ENCODE measurements at places on chromosomes 11 and 22. TPM values are rescaled to one million over a fixed set of nuclear protein-coding genes. Genes with fewer than 3 reads are reported as not detected.

GRCh38 chr11:68963779-68964178 is 17.0 kb downstream of the MRGPRD start:
- DNase-seq, result peak; percentile 93
- no peaks in the 10 kb centered on the region for H3K36me3 ChIP-seq
- no peaks in the 10 kb centered on the region for H3K27me3 ChIP-seq
- no peaks in the 10 kb centered on the region for H3K4me1 ChIP-seq

The TUBA8 gene
- 5.6 TPM for total RNA-seq

The ACR gene
- not detected for total RNA-seq

- H3K27me3 ChIP-seq, result no peaks in the 10 kb centered on the region
- DNase-seq, result no peak
- no peaks in the 10 kb centered on the region for H3K36me3 ChIP-seq
- no peak overlapping the region for H3K27ac ChIP-seq
Observed at GRCh38 chr22:46569055-46569847, 31.8 kb upstream of the CELSR1 start.

DNA sequence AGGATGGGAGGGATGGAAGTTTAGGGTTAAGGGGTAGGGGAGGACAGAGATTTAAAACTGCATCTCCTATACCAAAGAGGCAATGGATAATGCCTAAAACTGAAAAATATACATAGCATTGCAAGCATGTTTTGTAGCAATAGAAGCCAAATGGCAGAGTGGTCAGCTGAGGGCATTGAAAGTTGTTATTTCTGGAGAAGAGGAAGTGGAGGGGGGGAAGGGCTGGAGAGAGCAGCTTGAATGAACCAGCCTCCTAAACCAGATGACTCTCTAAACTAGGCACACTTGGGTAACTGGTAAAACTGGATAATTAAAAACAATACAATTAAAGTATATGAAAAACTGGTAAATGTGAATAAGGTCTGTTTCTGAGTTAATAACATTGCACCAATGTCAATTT is 70.3 kb upstream of the TP53I11 start:
- peak overlapping the region; percentile 64 for H3K27ac ChIP-seq
- no peaks in the 10 kb centered on the region for H3K36me3 ChIP-seq
- no peak overlapping the region for H3K4me3 ChIP-seq
- DNase-seq, result no peak
- H3K27me3 ChIP-seq, result no peaks in the 10 kb centered on the region
- H3K4me1 ChIP-seq, result peaks cover 23% of the 10 kb centered on the region

GRCh38 chr11:12386745-12387144 is 9.4 kb downstream of the PARVA start:
- H3K4me3 ChIP-seq, result no peak overlapping the region
- H3K4me1 ChIP-seq, result peaks cover 67% of the 10 kb centered on the region

DNA sequence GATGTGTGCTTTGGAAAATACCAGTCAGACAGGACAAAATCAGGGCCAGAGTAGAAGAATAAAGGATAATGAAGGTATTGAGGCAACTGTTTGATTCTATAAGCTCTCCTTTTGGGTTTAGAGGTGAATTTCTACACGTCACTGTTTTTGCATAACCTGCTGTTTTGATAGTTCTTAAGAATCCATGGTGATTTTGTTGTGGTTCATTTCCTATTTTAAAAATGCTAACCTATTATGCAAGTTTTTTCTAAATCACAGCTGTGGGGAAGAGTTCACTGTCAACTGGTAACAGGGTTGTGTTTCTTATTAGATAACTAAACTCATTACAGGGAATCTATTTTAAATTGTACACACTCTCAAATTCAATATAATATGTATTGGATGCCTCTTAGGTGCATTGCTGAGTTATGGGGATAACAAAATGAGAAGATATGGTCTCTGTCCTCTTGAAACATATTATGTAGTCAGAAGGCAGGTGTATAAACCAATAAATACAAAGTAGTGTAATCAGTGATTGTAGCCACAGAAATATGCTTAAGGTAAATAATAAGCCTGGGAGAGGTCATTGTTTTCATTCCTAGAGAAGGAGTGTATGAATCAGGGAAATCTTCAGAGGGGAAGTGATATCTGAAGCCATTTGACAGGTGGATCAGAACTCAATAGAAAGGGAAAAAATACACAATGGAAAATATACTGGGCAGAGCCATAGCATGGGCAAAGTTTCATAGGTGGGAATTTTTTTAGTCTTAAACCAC is 192.5 kb downstream of the FAT3 start:
- no peaks in the 10 kb centered on the region for H3K27me3 ChIP-seq
- no peak for DNase-seq
- no peak overlapping the region for H3K27ac ChIP-seq
- H3K4me1 ChIP-seq, result no peaks in the 10 kb centered on the region
- no peaks in the 10 kb centered on the region for H3K36me3 ChIP-seq
- H3K4me3 ChIP-seq, result no peak overlapping the region

The KCNJ5 gene
- total RNA-seq, result 1.5 TPM

- H3K4me1 ChIP-seq, result peaks cover 11% of the 10 kb centered on the region
- no peak for DNase-seq
- H3K4me3 ChIP-seq, result no peak overlapping the region
- H3K27me3 ChIP-seq, result no peaks in the 10 kb centered on the region
- no peaks in the 10 kb centered on the region for H3K36me3 ChIP-seq
Observed at GRCh38 chr11:35804451-35805040, 139.3 kb upstream of the LDLRAD3 start.

The SAAL1 gene
- total RNA-seq, result 15.2 TPM

GRCh38 chr11:32892355-32893092 is at the start of gene QSER1:
Gene QSER1 (plus strand): TSS chr11:32892811. CDS start chr11:32893126, 315 bp downstream.
- H3K36me3 ChIP-seq, result no peaks in the 10 kb centered on the region
- no peaks in the 10 kb centered on the region for H3K27me3 ChIP-seq
- DNase-seq, result no peak
- peak within 1 kb of the TSS; percentile 92 for H3K27ac ChIP-seq
- peaks cover 30% of the 10 kb centered on the region for H3K4me1 ChIP-seq

DNA sequence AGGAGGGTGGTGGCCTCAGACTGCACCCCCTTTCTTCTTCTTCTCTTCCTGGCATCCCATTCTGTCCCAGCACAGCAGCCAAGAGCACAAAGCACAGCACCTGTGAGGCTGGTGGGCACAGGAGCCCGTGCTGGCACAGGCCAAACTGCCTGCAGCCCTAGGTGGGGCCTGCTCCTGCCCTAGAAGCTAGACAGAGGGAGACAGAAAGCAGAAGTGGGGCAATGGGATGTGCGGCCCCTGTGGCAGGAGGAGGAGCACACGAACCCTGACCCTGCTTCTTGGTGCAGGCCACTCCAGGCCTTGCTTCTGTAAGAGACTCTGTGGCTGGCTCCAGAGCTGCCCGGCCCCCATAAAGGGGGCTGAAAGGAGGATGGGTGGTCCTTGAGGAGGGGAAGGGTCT is 3.9 kb upstream of the PTS start:
- H3K4me3 ChIP-seq, result no peak overlapping the region
- H3K27ac ChIP-seq, result peak overlapping the region; percentile 62
- no peaks in the 10 kb centered on the region for H3K36me3 ChIP-seq
- peaks cover 22% of the 10 kb centered on the region for H3K4me1 ChIP-seq
- no peaks in the 10 kb centered on the region for H3K27me3 ChIP-seq

Data from vagina (tissue), 2 donors.